CD4-positive, CD25-positive, alpha-beta regulatory T cell (primary cell): ENCODE measurements at places on chromosomes 4 and X. TPM values are rescaled to one million over a fixed set of nuclear protein-coding genes. Genes with fewer than 3 reads are reported as not detected.

CT45A2 gene
- not detected for polyA plus RNA-seq

DUX4 gene
- not detected for polyA plus RNA-seq

SLC2A9 gene
- 1.7 TPM for polyA plus RNA-seq

PAGE2B gene
- not detected for polyA plus RNA-seq

CT45A3 gene
- not detected for polyA plus RNA-seq

TEX13D gene
- not detected for polyA plus RNA-seq

MSMO1 gene
- 37.5 TPM for polyA plus RNA-seq

RADX gene
- polyA plus RNA-seq, result 1.2 TPM

TRIM75 gene
- not detected for polyA plus RNA-seq

ZNF185 gene
- polyA plus RNA-seq, result 3.0 TPM

HTN3 gene
- polyA plus RNA-seq, result not detected

CLDN2 gene
- not detected for polyA plus RNA-seq

GPR173 gene
- polyA plus RNA-seq, result not detected

CFAP47 gene
- polyA plus RNA-seq, result not detected
